ENCODE measurements at places on chromosomes 4 and X.

DNA sequence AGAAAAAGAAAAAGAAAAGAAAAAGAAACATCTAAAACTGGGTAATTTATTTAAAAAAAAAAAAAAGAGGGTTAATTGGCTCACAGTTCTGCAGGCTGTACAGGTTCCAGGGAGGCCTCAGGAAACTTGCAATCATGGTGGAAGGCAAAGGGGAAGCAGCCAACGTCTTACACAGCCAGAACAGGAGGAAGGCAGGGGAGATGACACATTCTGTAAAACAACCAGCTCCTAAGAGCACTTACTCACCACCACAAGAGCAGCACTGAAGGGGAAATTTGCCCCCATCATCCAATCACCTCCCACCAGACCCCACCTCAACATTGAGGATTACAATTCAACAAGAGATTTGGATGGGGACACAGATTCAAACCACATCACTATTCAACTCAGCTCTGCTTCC is 36.8 kb upstream of the TMEM184C start:
- no peak for DNase-seq

DNA sequence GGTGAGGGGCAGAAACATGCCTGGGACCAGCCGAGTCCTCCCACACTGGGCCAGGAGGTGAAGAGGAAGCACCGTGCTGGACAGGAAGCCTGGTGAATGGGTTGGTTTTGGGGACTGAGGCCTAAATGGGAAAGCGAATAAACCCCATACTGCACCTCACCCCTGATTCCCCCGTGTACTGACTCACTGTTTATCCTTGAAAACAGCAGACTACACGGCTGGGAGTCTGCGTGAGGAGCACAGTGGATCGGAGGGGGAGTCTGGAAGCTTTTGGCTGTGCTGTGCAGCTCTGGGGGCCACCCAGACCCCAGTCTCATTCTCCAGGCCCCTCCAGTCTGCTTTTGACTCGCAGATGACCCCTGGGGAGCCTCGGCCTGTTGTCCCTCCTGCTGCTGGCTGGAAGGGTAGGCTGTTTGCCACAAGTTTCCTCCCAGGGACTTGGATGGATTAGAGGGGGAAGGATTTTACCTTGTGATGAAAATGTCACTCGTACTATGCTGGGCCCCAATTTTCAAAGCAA is 90.0 kb downstream of the PSAPL1 start:
- no peak for DNase-seq

- no peak for DNase-seq
Measured at GRCh38 chr4:152997771-152998487, 61.8 kb downstream of the FHDC1 start.

- no peak for DNase-seq
Measured at GRCh38 chr4:22869235-22869634, 176.5 kb downstream of the GBA3 start.

GRCh38 chr4:14091966-14092365 is 464.4 kb upstream of the BOD1L1 start:
- no peak for DNase-seq

DNA sequence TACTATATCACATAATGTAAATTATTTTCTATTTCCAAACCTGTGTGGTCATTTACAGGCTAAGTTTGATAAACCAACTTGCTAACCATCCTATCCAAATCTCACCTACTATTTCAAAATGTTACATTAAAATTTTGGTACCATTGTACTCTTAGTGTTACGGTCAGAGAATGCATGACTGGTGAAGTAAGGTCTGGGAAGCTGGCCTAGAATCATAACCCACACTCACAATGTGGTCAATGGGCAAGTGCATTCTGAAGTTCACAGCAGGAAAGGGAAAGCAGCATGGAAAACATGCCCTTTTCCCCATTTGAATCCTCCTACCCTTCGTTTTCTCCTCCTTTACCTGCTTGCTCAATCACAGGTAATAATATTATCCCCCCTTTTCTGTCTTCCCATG is 54.4 kb downstream of the PPP3CA start:
- DNase-seq = no peak

GRCh38 chr4:139315221-139315675 is 13.0 kb upstream of the NDUFC1 start:
- no peak for DNase-seq

DNA sequence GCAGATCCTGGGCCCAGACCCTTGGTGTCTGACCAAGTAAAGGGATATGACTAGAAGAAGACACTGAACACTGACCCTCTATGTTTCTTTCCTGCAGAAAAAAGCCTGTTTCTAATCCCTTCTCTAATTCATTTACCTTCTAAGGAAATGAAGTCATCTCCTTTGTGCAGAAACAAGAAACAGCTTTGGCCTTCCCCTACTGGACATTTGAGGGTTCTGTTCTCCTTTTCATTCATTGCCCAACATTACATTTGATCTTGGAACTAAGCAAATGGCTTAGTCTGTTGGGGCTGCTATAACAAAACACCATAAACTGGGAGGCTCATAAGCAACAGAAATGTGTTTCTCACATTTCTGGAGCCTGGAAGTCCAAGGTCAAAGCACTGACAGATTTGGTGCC is 20.0 kb downstream of the HCCS start:
- no peak for DNase-seq

- no peak for DNase-seq
Measured at GRCh38 chr4:15001248-15001868, 923 bp upstream of the CPEB2 start.

- DNase-seq = no peak
Measured at GRCh38 chr4:52032005-52032404, 6.1 kb downstream of the SGCB start.

DNA sequence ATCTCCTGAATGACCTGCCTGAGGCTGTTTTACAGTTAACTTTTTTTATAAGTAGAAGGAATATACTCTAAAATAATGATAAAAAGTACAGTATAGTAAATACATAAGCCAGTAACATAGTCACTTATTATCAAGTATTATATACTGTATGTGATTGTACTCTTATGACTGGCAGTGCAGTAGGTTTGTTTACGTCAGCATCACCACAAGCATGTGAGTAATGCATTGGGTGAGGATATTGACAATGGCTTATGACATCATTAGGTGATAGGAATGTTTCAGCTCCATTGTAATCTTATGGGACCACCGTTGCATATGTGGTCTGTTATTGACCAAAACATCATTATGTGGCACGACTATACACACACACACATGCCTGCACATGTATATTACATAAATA is 20.5 kb downstream of the NUDT9 start:
- no peak for DNase-seq

Measured in activated gamma-delta T cell treated with anti-CD3 and anti-CD28 coated beads, Interleukin-2, amount 50 U/mL, for 16 hours (primary cell).